ENCODE measurements at places on chromosomes 16 and 17. TPM values are rescaled to one million over a fixed set of nuclear protein-coding genes. Genes with fewer than 3 reads are reported as not detected.
A peak's percentile ranks its signal among the peaks of the same experiment; 100 is the strongest.

The SLC16A11 gene
- not detected for total RNA-seq

The KIF19 gene
- total RNA-seq = not detected

The PHOSPHO1 gene
- total RNA-seq = 0.13 TPM

The KRTAP17-1 gene
- not detected for total RNA-seq

The TNS4 gene
- not detected for total RNA-seq

The GRB7 gene
- 0.06 TPM for total RNA-seq

The PYY gene
- total RNA-seq = not detected

The PRSS33 gene
- not detected for total RNA-seq

The IGFBP4 gene
- total RNA-seq = 47.5 TPM

DNA sequence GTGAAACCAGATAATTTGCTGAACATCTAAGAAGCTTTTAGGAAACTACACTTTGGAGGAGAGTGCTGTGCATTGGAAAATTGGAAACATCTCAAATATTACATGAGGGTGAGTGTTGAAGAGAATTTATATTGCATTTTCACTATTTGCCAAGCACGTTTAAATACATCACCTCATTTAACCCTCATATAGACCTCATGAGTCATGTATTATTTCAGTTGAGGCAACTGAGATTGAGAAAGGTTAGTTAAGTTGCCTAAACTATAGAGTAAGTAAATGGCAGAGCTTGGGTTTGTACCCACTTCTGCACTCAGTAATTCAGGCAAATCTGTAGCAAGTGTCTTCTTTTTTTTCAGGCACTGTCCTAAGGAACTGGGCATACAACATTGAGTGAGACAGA, 3.7 kb upstream of the NLK start:
- peak; percentile 36 for DNase-seq

- DNase-seq = no peak
Observed at GRCh38 chr17:35214192-35214591, 20.0 kb upstream of the SLC35G3 start.

DNA sequence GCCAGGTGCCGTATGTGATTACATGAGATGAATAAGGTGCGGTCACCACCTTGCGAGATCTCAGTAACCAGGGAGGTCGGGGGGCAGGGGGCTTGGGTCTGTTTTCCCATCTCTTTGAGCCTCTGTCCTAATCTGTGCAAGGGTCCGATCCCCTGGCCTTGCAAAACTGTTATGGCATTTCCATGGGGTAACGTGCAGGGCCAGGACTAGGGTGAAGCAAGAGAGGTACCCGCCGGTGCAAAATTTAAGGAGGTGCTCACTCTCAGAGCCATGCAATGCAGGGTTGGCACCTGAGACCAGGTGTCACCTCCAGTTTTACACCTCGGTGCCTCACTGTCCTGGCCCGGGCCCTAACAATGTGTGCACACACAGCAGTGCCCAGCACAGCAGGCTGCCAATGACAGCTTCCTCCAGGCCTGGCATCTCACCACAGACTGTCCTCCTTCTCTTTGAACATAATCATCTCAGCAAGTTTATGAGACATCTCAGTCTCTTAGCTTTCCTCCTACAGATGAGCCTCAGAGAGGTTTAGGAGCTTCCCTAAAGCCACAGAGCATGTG, 43.6 kb downstream of the C16orf95 start:
- DNase-seq = no peak

GRCh38 chr17:27780092-27780827, 20.1 kb downstream of the NOS2 start:
- no peak for DNase-seq

- DNase-seq = no peak
Observed at GRCh38 chr16:85781695-85782370, 17.5 kb downstream of the EMC8 start.

GRCh38 chr16:54437401-54437800, 150.8 kb upstream of the IRX3 start:
- no peak for DNase-seq

DNA sequence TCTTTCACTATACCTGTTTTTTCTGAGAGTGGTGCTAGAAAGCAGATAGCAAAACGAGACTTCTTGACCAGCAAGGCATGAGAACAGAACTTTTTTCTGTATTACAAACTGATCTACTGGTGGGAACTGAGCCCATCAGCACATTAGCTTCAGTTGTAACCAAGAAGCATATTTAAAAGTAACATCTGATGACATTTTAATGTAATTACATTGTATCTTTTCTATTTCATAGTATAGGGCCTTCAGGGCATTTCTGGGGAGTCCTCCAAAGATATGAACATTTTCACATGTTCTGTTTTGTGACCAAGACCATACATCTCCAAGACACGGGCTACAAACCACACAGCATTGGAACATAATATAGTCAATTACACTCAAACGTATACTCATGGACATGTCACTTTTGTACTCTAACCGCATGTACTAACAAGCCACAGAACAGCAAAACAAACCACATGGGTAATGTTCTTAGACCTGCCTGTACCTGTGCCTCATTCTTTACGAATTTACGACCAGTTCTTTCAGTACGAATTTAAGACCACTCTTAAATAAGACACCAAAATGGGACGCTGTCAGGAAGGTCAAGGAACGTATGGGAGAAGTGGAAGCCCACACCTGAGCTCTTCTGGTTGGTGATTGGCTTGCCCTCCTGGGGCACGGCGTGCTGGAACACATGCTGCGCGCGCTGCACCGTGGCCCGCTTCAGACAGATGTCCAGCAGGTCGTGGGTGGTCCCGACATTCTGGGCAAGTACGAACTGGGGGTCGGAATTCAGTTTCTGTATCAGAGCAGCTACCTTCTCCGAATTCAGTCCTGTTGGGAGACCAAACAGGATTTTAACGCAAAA, 825 bp downstream of the BLMH start:
- DNase-seq = peak; percentile 28

- DNase-seq = no peak
Observed at GRCh38 chr16:68190081-68190480, 45.8 kb downstream of the ESRP2 start.

DNA sequence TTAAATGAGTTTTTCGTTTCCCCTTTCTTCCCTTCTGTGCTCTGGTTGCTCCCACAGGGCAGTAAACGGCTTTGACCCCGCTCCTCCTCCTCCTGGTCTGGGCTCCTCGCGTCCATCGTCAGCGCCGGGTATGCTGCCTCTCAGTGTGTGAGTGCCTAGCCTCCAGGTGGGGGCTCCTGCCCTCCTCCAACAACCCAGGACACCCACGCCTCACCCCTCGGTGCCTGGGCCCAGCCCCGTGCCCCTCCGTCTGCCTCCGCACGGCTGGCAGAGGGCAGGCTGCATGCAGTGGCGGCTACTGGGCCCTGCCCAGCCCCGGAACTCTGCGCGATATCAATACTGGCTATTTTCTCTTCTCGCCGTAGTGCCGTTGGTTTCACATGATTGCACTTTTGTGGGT, 31.2 kb downstream of the NDEL1 start:
- no peak for DNase-seq

DNA sequence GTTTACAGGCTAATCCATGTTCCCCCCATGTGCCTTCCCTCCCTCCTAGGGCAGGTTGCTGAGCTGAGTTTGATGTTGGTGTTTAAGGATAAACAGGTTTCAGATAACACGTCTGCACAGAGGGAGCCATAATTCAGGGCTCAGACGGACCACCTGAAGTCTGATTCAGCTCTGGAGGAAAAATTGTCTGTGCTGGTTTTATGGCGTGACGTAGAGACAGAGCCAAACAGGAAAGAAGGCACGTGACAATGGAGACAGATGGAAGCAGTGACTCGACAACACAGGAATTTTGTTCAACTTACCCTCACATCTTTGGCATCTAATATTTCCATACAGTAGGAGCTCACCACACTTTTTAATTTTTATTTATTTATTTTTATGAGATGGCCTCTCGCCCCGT, 10.7 kb upstream of the USP10 start:
- peak; percentile 92 for DNase-seq

DNA sequence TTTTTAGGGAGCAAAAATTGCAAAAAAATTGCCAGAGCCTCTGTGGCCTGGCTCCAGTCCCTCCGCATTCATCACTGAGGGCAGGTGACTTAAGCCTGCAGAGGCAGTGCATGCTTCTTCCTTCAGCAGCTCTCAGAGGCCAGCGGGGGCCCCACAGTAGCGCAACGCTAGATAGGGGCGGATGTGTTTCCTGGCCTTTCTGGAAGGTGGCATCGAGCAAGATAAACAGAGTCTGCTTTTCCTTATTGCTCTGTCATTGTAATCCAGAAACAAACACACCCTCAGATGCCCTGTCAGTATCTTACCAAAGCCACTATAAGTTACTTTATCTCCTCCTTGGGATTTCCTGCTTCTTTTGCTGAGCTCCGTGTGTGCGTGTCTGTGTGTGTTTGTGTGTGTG, 75.5 kb upstream of the IRX6 start:
- DNase-seq = no peak

DNA sequence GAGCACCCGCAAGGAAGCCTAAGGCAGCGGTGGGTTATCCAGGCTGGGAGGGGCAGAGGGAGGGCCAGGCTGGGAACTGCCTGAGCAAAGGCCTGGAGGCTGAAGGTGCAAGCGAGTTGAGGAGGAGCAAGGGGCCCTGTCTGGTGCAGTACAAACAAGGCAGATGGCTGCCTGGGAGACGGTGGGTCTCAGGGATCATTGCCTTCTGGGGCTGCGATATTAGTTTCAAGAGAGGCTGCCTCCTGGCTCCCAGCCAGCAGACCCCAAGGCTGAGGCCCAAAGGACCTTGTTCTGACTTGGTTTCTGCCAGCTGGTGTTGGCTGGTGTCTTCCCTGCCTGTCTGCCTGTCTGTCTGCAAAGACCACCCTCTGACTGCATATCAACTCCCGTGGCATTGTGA, 154.0 kb downstream of the IRF8 start:
- no peak for DNase-seq

GRCh38 chr17:81821603-81822311, 11.3 kb downstream of the MCRIP1 start:
- DNase-seq = peak; percentile 47

- no peak for DNase-seq
Observed at GRCh38 chr17:83062818-83063671, 16.4 kb upstream of the METRNL start.

- DNase-seq = peak; percentile 85
Observed at GRCh38 chr17:39666601-39667261, 1.5 kb upstream of the PNMT start.

DNA sequence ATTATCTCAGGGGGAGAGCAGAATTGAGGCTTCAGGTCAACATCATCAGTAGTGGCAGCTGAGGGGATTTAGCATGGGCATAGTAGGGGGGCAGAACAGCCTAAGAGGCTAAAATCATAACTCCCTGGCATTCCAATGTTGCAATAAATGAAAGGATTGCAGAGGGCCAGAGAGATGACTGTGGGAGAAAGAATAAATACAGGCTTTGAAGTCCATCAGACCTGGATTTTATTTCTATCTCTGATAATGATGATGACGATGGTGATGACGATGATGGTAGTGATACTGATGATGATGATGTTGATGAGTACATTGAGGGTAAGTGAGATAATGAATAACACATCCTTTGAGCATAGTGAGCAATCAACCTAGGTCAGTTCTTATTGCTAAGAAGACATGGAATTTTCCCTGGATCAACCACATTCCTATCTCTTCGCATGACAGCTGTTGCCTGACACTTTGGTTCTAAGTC, 107.4 kb upstream of the CDH11 start:
- DNase-seq = peak; percentile 50

DNA sequence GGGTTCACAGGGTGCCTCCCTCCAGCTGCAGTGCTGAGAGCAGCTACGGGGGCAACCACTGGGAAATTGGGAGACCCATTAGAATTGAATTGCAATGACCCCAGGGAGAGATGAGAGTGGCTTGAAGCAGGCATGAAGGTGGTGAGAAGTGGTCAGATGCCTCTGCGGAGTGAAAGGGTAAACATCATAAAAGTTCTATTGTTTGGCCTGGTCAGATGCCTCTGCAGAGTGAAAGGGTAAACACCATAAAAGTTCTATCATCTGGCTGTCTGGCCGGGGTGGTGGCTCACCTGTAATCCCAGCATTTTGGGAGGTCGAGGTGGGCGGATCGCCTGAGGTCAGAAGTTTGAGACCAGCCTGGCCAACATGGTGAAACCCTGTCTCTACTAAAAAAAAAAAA, 53.5 kb downstream of the TNFRSF13B start:
- no peak for DNase-seq

- no peak for DNase-seq
Observed at GRCh38 chr17:73436954-73437353, 125.2 kb upstream of the CDC42EP4 start.

DNA sequence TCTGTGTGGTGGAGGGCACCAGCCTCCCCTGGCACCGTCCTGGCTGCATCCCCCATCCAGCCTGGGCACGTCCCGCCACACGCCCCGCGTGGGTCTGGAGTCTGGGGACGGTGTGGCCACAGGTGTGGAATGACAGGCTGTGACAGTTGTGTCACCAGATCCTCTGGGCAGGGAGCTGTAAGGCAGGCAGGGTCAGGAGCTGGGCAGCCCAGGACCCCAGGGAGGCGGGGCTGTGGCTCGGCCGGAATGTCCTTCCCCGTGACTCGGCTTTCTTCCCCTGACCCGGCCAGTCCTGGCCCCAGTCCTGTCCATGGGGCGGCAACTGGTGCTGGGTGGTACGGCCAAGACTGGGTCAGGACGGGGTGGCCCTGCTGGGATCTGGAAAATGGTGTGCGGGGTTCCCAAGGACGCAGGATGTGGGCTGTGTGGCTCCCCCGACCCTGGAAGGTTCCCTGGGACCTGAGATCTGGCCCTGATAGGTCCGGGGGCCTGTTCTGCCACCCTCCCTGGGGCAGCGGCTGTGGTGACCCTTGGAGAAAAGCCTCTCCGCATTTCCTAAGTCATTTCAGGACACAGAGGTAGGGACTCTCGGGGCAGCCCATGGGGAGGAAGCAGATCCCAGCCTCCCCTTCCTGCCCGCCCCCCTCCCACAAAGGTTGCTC, 3.3 kb upstream of the SLC16A3 start:
- no peak for DNase-seq

DNA sequence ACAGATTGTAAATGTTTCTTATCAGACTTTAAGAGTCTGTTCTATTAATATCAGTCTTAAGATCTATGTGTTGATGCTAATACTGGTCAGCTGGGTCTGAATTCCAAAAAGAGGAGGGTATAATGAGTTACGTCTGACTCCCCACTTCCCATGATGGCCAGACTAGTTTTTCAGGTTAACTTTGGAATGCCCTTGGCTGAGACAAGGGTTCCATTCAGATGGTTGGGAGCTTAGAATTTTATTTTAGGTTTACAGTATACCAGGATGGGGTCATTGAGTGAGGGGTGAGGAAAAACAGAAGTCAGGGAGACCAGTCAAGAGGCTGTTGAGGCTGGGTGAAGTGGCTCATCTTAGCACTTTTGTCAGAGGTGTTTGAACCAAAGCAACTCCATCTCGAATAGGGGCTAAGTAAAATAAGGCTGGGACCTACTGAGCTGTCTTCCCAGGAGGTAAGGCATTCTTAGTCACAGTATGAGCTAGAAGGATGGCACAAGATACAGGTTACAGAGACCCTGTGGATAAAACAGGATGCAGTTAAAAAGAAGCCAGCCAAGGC, 2.9 kb upstream of the TMEM231 start:
- no peak for DNase-seq

GRCh38 chr16:89720813-89721545, at the start of the genes VPS9D1 and ZNF276:
TSS of gene VPS9D1 (minus strand) at chr16:89720898. CDS start at chr16:89720861, 37 bp downstream.
TSS of gene ZNF276 (plus strand) at chr16:89721537. CDS start at chr16:89721641, 104 bp downstream.
- DNase-seq = peak; percentile 70

- DNase-seq = peak; percentile 39
Observed at GRCh38 chr17:81420769-81421462, 25.7 kb downstream of the BAHCC1 start.
